ENCODE measurements at places on chromosomes 3 and 15. TPM values are rescaled to one million over a fixed set of nuclear protein-coding genes. Genes with fewer than 3 reads are reported as not detected.
A peak's percentile ranks its signal among the peaks of the same experiment; 100 is the strongest.

The MRPL46 gene
- 24.8 TPM for total RNA-seq

DNA sequence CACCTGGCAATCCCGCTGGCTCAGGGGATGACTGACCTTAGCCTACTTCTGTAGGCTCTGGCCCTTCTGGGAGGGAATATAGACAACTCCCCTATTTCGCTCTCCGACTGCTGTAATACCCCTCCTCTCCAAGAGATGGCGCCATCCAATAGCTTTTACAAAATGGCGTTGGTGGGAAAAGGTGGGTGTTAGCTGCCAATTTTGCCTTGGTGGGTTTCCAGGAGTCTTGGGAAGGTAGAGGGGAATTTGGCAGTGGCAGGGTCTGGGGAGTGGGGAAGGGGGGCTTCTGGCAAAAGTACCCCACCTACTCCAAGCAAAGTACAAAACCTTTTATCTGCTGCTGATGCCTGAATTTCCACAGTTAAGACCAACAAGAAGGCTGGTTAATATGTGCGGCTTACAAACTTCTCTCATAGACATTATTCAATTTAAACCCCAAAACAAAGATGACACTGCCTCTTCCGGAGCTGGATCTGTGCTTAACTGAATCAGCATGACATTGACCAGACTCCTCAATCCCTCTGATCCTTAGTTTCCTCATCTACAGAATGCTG is 62.1 kb downstream of the RASGRF1 start:
- no peaks in the 10 kb centered on the region for H3K4me1 ChIP-seq
- H3K36me3 ChIP-seq = no peaks in the 10 kb centered on the region
- no peak overlapping the region for H3K4me3 ChIP-seq
- no peaks in the 10 kb centered on the region for H3K27me3 ChIP-seq
- DNase-seq = no peak

The HACL1 gene
- 18.5 TPM for total RNA-seq

GRCh38 chr15:78338781-78339180 is 1.4 kb upstream of the CRABP1 start:
- peaks cover 5% of the 10 kb centered on the region for H3K4me1 ChIP-seq
- DNase-seq = no peak
- H3K27me3 ChIP-seq = no peaks in the 10 kb centered on the region
- H3K36me3 ChIP-seq = no peaks in the 10 kb centered on the region
- no peak overlapping the region for H3K4me3 ChIP-seq

The RTP1 gene
- not detected for total RNA-seq

- no peaks in the 10 kb centered on the region for H3K27me3 ChIP-seq
- no peaks in the 10 kb centered on the region for H3K4me1 ChIP-seq
- no peak for DNase-seq
- no peak overlapping the region for H3K4me3 ChIP-seq
- no peak overlapping the region for H3K27ac ChIP-seq
Measured at GRCh38 chr3:26084629-26085028, 294.7 kb downstream of the OXSM start.

- H3K36me3 ChIP-seq = no peaks in the 10 kb centered on the region
- no peak overlapping the region for H3K27ac ChIP-seq
Measured at GRCh38 chr3:61452535-61453090, 108.8 kb upstream of the PTPRG start.

The PLA2G4B gene
- total RNA-seq = 5.8 TPM

GRCh38 chr15:47669221-47669620 is 48.1 kb upstream of the SEMA6D start:
- no peak for DNase-seq
- no peaks in the 10 kb centered on the region for H3K4me1 ChIP-seq
- H3K36me3 ChIP-seq = no peaks in the 10 kb centered on the region
- H3K27me3 ChIP-seq = no peaks in the 10 kb centered on the region
- no peak overlapping the region for H3K4me3 ChIP-seq
- H3K27ac ChIP-seq = no peak overlapping the region

The IL17RD gene
- 61.0 TPM for total RNA-seq

DNA sequence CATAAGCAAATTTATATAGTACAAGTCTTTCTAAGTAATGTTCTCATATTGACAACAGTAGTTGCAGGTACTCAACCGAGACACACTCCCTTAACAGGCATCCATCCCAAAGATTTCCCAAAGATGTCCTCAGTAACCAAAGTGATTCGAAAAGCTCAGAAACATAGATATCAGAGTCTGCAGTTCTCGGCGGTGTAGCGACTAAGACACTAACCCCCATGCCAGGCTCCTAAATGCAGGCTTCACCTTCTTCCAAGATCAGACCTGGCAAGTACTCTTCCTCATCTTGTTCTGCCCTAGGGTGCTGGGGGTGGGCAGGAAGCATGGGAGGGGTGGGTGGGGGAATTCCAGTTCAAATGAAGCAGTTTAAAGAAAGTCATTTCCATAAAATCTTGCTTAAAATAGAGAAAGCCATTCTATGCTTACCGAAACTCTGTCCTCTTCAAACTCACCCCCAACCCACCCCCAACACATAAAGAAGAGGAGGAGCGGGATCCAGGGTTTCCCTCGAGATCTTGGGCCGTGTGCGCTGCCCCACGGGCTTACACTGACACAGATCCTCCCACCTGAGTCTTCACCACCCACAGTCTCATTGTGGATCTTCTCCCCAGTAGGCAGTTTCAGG is 59.0 kb upstream of the BCL6 start:
- H3K4me3 ChIP-seq = no peak overlapping the region
- no peaks in the 10 kb centered on the region for H3K36me3 ChIP-seq
- no peak overlapping the region for H3K27ac ChIP-seq
- H3K27me3 ChIP-seq = no peaks in the 10 kb centered on the region

The CHRNA7 gene
- 1.8 TPM for total RNA-seq

GRCh38 chr15:89656116-89656815 is 999 bp upstream of the KIF7 start:
- H3K27ac ChIP-seq = no peak overlapping the region
- H3K4me1 ChIP-seq = no peaks in the 10 kb centered on the region
- no peak overlapping the region for H3K4me3 ChIP-seq
- DNase-seq = no peak
- H3K27me3 ChIP-seq = no peaks in the 10 kb centered on the region

GRCh38 chr3:98359993-98360675 is 6.5 kb downstream of the OR5K4 start:
- H3K36me3 ChIP-seq = no peaks in the 10 kb centered on the region
- DNase-seq = no peak

DNA sequence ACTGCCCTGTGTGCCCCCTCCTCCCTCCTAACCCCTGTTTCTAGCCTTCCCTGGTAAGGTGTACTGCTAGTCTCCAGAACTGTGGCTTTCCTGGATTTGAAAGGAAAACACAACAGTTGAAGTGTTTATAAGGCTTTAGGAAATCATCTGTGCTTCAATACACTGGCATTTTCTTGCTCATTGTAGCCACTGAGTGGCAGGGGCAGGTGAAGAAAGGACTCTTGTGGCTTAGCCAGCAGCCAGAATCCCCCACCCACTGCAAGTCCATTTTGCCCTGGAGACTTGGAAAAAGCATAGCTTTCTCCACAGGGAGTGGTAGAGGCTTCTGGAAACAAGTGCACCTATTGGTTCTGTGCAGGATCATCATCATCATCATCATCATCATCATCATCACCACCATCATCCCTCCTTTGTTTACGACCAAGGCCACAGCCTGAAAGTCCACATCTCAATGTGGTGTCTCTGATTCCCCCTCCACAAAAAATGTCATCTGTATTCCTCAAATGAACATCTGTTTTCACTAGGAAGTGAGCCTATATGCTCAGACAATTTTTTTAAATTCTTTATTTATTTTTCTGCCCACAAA is 33.4 kb downstream of the AQP9 start:
- no peak overlapping the region for H3K4me3 ChIP-seq
- no peaks in the 10 kb centered on the region for H3K4me1 ChIP-seq
- H3K27me3 ChIP-seq = no peaks in the 10 kb centered on the region
- no peak for DNase-seq
- no peaks in the 10 kb centered on the region for H3K36me3 ChIP-seq
- no peak overlapping the region for H3K27ac ChIP-seq

DNA sequence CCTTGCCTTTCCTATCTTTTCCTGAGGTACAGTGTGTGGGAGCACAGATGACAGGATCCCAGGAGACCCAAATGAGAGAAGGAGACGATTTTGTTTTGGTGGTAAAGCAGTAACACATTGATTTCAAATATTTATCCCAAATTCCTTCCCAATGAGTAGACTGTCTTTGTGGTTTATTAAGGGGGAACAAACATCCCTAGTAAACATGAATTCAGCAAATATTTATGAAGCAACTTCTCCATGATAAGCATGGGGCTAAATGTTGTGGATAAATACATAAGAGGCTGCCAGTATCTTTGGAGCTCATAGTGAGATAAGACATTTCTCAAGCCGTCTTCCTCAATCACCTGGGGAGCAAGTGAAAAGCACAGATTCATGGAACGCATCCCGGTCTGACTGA is 460.8 kb upstream of the CFAP20DC start:
- no peak overlapping the region for H3K4me3 ChIP-seq
- no peak for DNase-seq
- no peaks in the 10 kb centered on the region for H3K4me1 ChIP-seq
- no peaks in the 10 kb centered on the region for H3K27me3 ChIP-seq
- no peak overlapping the region for H3K27ac ChIP-seq
- H3K36me3 ChIP-seq = no peaks in the 10 kb centered on the region

DNA sequence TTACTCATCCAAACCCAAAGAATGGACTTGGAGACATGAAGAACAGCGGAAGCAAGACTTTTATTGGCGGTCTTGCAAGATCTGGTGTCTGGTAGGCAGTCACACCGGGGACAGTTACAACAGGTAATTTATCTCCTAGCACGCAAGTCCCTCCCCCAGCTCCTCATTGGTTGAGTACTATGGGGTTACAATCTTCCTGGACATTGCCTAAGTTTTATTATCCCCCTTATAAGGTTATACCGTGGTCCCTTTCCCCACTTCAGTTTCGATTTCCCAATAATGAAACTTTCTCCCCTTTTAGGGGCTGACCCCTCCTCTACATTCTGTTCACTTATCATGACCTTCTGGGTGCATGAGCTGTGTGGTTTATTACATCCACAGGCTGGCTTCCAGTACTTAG is 18.7 kb downstream of the ARL8B start:
- H3K27me3 ChIP-seq = no peaks in the 10 kb centered on the region
- no peak overlapping the region for H3K4me3 ChIP-seq
- no peaks in the 10 kb centered on the region for H3K4me1 ChIP-seq
- DNase-seq = no peak

DNA sequence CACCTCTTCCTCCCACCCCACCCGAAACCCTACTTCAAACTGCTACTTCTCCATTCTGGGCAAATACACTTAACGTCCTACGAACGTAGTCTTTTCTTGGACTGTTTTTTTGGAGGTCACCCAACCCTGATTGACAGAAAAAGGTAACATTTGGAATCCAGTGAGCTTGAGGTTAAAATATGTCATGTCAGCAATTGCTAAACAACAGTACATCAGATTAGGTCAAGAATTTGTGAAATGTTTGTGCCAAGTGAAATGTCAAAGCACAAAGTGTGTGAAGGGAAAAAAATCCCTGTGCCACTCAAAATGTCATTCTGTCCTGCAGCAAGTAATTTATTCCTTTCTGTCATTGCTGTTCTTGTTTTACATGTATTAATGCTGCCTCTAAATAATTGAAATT is 49.2 kb upstream of the PPP2R3A start:
- H3K4me3 ChIP-seq = no peak overlapping the region
- no peaks in the 10 kb centered on the region for H3K27me3 ChIP-seq
- no peak for DNase-seq
- no peak overlapping the region for H3K27ac ChIP-seq
- no peaks in the 10 kb centered on the region for H3K4me1 ChIP-seq

DNA sequence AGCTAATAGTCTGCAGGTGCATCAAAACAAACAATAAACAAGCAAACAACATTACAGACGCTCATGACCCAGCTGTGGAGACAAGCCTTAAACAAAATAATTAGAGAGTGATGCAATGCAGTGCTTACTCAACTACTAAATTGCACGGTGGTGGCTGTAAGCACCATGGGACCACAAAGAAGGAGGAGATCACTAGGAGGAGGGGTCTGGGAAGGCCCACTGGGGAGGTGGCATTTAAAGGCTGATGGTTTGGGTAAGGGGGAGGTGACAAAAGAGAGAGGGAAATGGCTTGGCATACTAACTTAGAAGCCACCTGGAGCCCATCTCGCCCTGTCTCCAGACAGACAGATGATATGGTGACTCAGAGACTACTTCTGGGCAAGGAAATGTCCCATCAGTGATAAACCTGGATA is 516.7 kb downstream of the FOXP1 start:
- peak overlapping the region; percentile 94 for H3K27ac ChIP-seq
- H3K4me1 ChIP-seq = no peaks in the 10 kb centered on the region
- H3K4me3 ChIP-seq = no peak overlapping the region
- no peak for DNase-seq
- H3K36me3 ChIP-seq = no peaks in the 10 kb centered on the region
- no peaks in the 10 kb centered on the region for H3K27me3 ChIP-seq

The TIMP4 gene
- 5.3 TPM for total RNA-seq

The A4GNT gene
- not detected for total RNA-seq

- no peaks in the 10 kb centered on the region for H3K4me1 ChIP-seq
- H3K27ac ChIP-seq = no peak overlapping the region
- peak; percentile 19 for DNase-seq
- H3K27me3 ChIP-seq = no peaks in the 10 kb centered on the region
- no peak overlapping the region for H3K4me3 ChIP-seq
Measured at GRCh38 chr3:41881233-41881821, 80.6 kb downstream of the ULK4 start.

The RGMA gene
- total RNA-seq = 57.1 TPM

The FAM81A gene
- 4.4 TPM for total RNA-seq

GRCh38 chr15:58870451-58870850 is 63.0 kb downstream of the SLTM start:
- no peaks in the 10 kb centered on the region for H3K4me1 ChIP-seq
- no peaks in the 10 kb centered on the region for H3K36me3 ChIP-seq
- no peaks in the 10 kb centered on the region for H3K27me3 ChIP-seq
- no peak overlapping the region for H3K4me3 ChIP-seq

The CADM2 gene
- 0.85 TPM for total RNA-seq

DNA sequence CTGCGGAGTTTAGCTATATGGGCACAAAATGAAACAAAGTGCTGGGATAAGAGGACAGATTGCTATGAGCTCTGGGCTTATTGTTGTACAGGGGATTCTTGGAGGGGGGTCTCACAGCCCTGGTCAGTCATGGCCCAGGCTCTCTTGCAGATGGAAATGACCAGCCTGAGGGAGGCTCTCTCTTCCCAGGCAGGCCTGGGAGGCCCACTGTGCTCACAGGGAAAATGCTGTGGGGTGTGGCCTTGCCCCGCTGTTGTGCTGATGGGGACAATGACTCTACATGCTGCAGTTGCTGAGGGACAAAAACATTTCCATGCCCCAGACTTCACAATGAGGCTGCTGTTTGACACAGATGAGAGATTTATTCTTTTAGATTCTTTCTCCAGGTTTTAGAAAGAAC is 202.2 kb downstream of the KLF13 start:
- no peaks in the 10 kb centered on the region for H3K36me3 ChIP-seq
- no peaks in the 10 kb centered on the region for H3K4me1 ChIP-seq
- H3K27ac ChIP-seq = no peak overlapping the region
- no peaks in the 10 kb centered on the region for H3K27me3 ChIP-seq
- no peak for DNase-seq

DNA sequence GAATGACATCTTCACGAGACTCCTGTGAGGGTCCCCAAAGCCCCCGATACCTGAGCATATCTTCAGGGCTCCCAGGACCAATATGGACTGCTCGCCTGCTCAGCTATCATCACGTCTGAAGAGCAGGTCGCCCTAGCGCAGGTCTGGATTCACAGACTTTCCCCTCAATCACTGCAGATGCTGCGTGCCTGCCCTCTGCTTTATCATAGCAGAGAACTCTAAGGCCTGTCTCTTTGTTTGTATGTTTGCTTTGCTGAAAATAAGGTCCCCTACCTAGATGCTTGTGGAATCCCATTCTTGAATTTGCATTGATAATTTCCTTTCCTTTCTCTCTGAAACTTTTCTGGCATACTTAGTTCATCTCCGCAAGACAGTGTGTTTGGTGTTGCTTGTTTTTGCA is 140.3 kb upstream of the NSMCE3 start:
- H3K27ac ChIP-seq = no peak overlapping the region
- no peak for DNase-seq
- no peaks in the 10 kb centered on the region for H3K4me1 ChIP-seq
- H3K27me3 ChIP-seq = peaks cover 5% of the 10 kb centered on the region
- H3K4me3 ChIP-seq = no peak overlapping the region

The SPINK8 gene
- total RNA-seq = not detected

The TMEM212 gene
- 1.2 TPM for total RNA-seq
